Activated naive CD4-positive, alpha-beta T cell (primary cell): ENCODE measurements at places on chromosomes 12 and 14.

- no peak for DNase-seq
These were observed 317.1 kb downstream of the BCAT1 start for GRCh38 chr12:24631676-24632426.

- DNase-seq, result no peak
These were observed 160.7 kb downstream of the ETV6 start for GRCh38 chr12:11810206-11810545.

DNA sequence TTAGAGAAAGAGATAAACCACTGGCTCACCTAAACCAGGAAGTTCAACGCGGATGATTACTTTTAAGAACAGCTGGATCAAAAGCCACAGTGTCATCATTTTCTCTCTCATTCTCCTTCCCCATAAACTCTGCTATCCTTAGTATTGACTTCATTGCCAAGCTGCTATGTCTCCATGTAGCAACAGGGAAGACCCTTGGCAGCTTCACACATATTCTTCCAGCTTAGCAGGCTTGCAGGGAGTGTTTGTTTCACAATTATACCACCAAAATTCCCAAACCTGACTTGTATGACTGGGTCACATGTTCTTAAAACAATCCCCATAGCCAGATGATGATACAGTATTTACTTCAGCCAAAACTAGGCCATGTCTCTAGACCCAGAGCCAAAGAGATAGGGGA lies 235.5 kb downstream of the PAWR start:
- no peak for DNase-seq

DNA sequence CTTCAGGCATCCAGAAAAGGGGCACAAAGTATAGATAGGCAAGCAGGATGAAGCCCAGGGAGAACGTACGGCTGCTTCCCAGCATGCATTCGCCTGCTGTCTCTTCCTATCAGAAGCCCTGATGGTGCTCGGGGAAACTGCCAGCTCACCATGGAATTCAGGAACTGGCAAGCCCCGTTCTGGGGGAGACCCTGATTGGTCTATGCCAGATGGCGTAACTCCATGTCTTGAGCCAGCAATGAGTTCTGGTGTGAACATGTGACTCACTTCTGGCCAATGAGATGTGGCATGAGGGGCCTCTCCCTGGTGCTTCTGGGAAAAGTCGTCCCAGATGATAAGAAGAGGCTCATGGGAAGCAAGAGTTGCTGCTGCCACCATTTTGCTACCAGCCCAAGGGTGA lies 270.8 kb downstream of the BCL11B start:
- DNase-seq, result no peak

DNA sequence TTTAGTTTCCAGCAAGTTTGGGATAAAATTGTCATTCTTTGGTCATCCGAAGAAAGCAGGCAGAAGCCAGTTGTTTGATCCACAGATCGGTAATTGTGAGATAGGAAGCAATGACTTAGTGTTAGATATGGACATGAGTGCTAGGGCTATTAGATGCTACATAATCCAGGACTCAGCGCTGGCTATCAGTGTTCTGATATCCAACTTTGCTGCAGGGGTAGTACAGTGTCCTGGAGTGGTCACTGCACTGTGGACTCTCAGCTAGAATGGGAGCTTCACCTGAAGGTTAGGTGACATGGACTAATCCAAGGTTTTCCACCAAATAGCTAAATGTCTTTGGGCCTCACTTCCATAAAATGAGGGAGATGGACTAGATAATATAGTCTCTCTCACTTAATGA lies 39.9 kb downstream of the STK38L start:
- DNase-seq, result no peak
